ENCODE measurements at places on chromosomes 7 and 10. TPM values are rescaled to one million over a fixed set of nuclear protein-coding genes. Genes with fewer than 3 reads are reported as not detected.

DNA sequence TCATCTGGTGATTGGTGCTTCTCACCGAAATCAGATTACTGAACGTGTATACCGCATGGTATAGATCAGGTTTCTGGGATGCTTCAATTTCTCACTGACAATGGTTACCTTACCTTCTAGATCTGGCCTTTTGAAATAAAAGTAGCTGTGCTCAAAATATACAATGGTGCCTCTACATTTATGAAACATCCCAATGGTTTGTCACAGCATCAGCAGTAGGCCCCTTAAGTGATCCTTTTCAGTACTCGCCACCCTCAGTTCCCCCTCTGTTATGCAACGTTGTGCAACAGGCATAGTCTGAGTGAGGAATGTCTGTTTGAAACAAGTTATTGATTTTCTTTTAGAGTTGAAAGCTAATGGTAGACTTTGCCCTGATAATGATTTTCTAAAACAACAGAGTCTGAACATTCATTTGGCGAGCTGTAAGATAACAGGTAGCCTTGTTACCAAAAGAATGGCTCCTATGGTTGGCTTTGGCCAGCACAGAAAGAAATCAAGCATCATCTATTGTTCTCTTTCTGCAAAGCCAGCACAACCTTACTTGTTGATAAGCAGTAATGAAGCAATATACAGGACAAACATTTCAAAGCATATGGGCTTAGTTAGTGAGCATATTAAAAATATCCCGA is 693.9 kb downstream of the PARD3 start:
- no peak for DNase-seq
- H3K36me3 ChIP-seq = no peaks in the 10 kb centered on the region
- H3K4me3 ChIP-seq = no peak overlapping the region
- H3K27ac ChIP-seq = no peak overlapping the region

- H3K36me3 ChIP-seq = peaks cover 63% of the 10 kb centered on the region
- no peaks in the 10 kb centered on the region for H3K4me1 ChIP-seq
- no peak overlapping the region for H3K4me3 ChIP-seq
Observed at GRCh38 chr10:131271195-131271880, 40.2 kb downstream of the TCERG1L start.

- peaks cover 18% of the 10 kb centered on the region for H3K4me1 ChIP-seq
- no peak overlapping the region for H3K4me3 ChIP-seq
- H3K27me3 ChIP-seq = no peaks in the 10 kb centered on the region
Observed at GRCh38 chr10:17134737-17135260, 5.2 kb upstream of the CUBN start.

- DNase-seq = no peak
- H3K27me3 ChIP-seq = peaks cover 3% of the 10 kb centered on the region
- H3K36me3 ChIP-seq = peaks cover 6% of the 10 kb centered on the region
- H3K4me1 ChIP-seq = no peaks in the 10 kb centered on the region
- no peak overlapping the region for H3K4me3 ChIP-seq
Observed at GRCh38 chr10:91653219-91653870, 20.5 kb upstream of the PPP1R3C start.

- H3K27ac ChIP-seq = no peak overlapping the region
- DNase-seq = no peak
- H3K27me3 ChIP-seq = no peaks in the 10 kb centered on the region
- no peak overlapping the region for H3K4me3 ChIP-seq
Observed at GRCh38 chr7:36076074-36076473, 77.0 kb upstream of the EEPD1 start.

GRCh38 chr10:25557136-25557535 is 376.9 kb upstream of the MYO3A start:
- DNase-seq = no peak
- H3K4me3 ChIP-seq = no peak overlapping the region
- H3K27me3 ChIP-seq = no peaks in the 10 kb centered on the region
- H3K4me1 ChIP-seq = peaks cover 7% of the 10 kb centered on the region
- H3K36me3 ChIP-seq = no peaks in the 10 kb centered on the region

Gene PAX2
- total RNA-seq = not detected

GRCh38 chr7:123750389-123751230 is 1.8 kb upstream of the WASL start:
- H3K36me3 ChIP-seq = 0 out of 2 replicates have a peak, but pooled peaks cover 2% of the 10 kb centered on the region
- H3K4me1 ChIP-seq = peaks cover 59% of the 10 kb centered on the region
- no peaks in the 10 kb centered on the region for H3K27me3 ChIP-seq
- no peak for DNase-seq

- H3K27ac ChIP-seq = no peak overlapping the region
- no peaks in the 10 kb centered on the region for H3K27me3 ChIP-seq
- DNase-seq = no peak
- H3K4me1 ChIP-seq = no peaks in the 10 kb centered on the region
- H3K4me3 ChIP-seq = no peak overlapping the region
Observed at GRCh38 chr7:108104324-108104723, 25.8 kb downstream of the LAMB4 start.

Gene TAS2R41
- total RNA-seq = 0.31 TPM

DNA sequence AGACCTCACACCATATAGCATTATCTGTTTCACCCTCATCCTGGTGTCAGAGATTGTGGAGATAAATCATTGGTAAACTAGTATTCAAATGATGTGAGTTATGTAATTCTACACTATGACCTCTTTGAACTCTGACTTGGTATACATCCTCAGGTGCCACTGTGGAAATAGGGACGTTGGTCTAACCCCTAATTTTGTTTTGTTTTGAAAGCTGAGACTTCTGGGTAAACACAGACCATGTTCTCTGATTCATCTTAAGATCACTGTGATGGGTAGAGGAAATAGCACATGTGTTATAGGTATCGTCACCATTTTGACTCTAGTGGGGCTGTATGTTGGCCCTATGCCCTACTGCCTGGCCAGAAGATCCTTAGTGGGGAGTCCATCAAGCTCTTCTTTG is 241.6 kb downstream of the CCDC7 start:
- H3K27me3 ChIP-seq = no peaks in the 10 kb centered on the region
- H3K27ac ChIP-seq = no peak overlapping the region
- no peak for DNase-seq
- no peak overlapping the region for H3K4me3 ChIP-seq
- no peaks in the 10 kb centered on the region for H3K4me1 ChIP-seq

GRCh38 chr10:38209332-38209731 is 115.2 kb downstream of the ZNF37A start:
- H3K4me1 ChIP-seq = no peaks in the 10 kb centered on the region
- H3K4me3 ChIP-seq = no peak overlapping the region
- peaks cover 47% of the 10 kb centered on the region for H3K36me3 ChIP-seq
- no peak for DNase-seq

- peaks cover 56% of the 10 kb centered on the region for H3K36me3 ChIP-seq
- no peak overlapping the region for H3K4me3 ChIP-seq
- DNase-seq = no peak
- H3K4me1 ChIP-seq = peaks cover 32% of the 10 kb centered on the region
Observed at GRCh38 chr7:157395206-157395605, 58.4 kb downstream of the DNAJB6 start.

- H3K4me1 ChIP-seq = peaks cover 7% of the 10 kb centered on the region
- H3K27ac ChIP-seq = no peak overlapping the region
- no peak overlapping the region for H3K4me3 ChIP-seq
- H3K27me3 ChIP-seq = no peaks in the 10 kb centered on the region
- no peak for DNase-seq
Observed at GRCh38 chr7:151677581-151678226, 158.0 kb upstream of the RHEB start.

DNA sequence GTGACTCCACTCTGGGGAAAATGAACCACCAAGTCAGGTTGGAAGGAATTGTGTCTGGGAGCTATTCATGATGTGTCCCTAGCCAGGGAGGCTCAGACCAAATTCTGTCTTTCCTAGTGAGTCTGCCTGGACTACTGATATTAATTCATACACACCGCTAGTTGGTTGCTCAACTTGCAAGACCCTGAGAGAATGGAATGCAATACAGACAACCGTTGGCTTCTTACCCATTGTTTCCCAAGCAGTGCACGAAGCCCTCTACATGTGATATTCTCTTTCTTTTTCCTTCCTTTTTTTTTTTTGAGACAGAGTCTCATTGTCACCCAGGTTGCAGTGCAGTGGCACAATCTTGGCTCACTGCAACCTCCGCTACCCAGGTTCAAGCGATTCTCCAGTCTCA is 19.4 kb upstream of the SRGN start:
- H3K4me1 ChIP-seq = peaks cover 10% of the 10 kb centered on the region
- no peak overlapping the region for H3K4me3 ChIP-seq
- DNase-seq = no peak

Gene HHEX
- 4.8 TPM for total RNA-seq

Gene OR9A2
- total RNA-seq = not detected

Gene CHAT
- total RNA-seq = not detected

Gene SGCE
- total RNA-seq = 25.3 TPM

- H3K27ac ChIP-seq = no peak overlapping the region
- peaks cover 100% of the 10 kb centered on the region for H3K27me3 ChIP-seq
- H3K36me3 ChIP-seq = no peaks in the 10 kb centered on the region
- DNase-seq = peak; percentile 43
- H3K4me3 ChIP-seq = peak overlapping the region; percentile 50
Observed at GRCh38 chr10:117537436-117537903, 5.1 kb upstream of the EMX2 start.

Gene EBF3
- 1.1 TPM for total RNA-seq

DNA sequence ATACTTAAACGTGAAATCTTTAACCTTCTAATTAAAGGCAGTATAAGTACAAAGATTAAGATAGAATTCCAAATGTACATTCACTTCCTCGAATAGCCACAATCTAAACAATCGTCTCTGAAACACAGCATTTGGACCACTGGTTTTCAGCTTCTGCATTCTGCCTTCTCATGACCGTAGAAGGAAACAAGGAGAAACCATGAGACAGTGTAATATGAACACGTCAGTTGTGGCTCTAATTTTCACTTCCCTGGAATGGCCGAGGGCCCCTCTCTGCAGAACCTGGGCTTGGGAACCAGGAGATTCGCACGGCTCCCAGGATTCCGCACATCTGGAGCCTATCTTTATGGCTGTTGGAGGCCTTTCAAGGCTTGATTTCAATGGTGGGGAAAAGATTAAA is 189.3 kb downstream of the KLF6 start:
- H3K27me3 ChIP-seq = no peaks in the 10 kb centered on the region
- no peak for DNase-seq
- H3K4me1 ChIP-seq = peaks cover 22% of the 10 kb centered on the region
- H3K4me3 ChIP-seq = no peak overlapping the region

All from WTC11 (cell line).